ENCODE measurements at places on chromosomes 4 and X. TPM values are rescaled to one million over a fixed set of nuclear protein-coding genes. Genes with fewer than 3 reads are reported as not detected.

Gene RHOXF1
- polyA plus RNA-seq: 0.24 TPM

Gene RBM3
- 205 TPM for polyA plus RNA-seq

Gene SSX1
- polyA plus RNA-seq: not detected

Gene EMCN
- polyA plus RNA-seq: 2.1 TPM

Gene TKTL2
- polyA plus RNA-seq: not detected

Gene HSD17B13
- polyA plus RNA-seq: 0.08 TPM
